Stimulated activated CD8-positive, alpha-beta memory T cell treated with anti-CD3 and anti-CD28 coated beads, Interleukin-2, amount 100 ng/mL, for 48 hours (primary cell): ENCODE measurements at places on chromosomes 13 and 19.

GRCh38 chr13:111548805-111549204, 228.4 kb downstream of the TEX29 start:
- DNase-seq, result no peak

- DNase-seq, result no peak
Observed at GRCh38 chr19:8142513-8142900, 6.9 kb downstream of the FBN3 start.

DNA sequence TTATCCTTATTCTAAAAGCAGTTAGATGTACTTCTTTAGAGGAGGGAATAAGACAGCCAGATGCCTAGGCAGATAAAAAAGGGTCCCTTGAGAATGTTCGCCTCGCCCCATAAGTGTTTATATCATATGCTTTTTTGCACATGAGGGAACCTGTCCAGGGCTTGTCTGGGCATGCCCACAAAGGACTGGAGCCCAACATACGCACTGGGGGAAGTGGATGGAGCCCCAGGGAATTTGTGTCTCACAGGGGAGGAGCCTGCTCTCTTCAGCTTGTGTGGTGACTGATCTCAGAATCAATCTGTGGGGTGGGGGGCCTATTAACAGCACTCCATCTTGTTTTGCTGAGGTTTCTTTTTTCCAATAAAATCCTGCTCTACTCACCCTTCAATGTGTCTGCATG, 22.6 kb downstream of the MED4 start:
- no peak for DNase-seq

GRCh38 chr19:1261798-1262622, 7.1 kb upstream of the CIRBP start:
- DNase-seq, result no peak

DNA sequence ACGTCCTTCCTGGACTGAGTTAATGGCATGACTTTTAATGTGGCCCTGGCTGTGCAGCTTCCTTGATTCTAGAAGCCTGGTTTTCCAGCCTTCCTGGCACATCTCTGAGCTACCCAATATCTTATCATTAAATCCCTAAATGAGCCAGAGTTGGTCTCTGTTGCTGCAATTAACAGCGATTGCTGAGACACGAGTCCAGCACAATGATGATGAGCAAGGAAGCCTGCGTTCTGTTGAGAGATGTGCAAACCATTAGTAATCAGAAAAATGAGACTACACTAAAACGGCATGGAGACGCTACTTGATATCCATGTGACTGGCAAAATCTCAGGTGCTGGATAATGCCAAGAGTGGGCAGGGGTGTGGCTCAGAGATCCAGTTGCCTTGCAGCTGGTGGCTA, 26.2 kb downstream of the GPR42 start:
- DNase-seq, result no peak

DNA sequence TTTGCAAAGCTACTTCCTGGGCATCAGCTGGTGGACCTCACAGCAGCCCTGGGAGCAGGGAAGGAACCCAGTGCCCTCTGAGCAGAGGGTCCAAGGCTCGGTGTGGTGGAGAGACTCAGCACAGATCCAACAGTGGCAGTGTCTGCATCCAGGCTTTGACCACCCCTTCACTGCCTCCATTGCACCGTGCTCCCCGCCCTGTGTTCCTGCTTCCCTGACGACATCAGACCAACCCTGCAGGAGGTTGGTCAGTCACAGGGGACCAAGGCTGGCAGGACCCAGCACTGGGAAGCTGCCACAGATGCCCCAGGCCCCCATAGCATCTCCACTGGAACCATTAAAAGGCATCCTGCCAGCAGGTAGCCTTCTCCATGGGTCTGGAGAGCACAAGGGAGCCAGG, 7.8 kb upstream of the VSTM2B start:
- no peak for DNase-seq

GRCh38 chr13:41905600-41906254, 55.2 kb downstream of the VWA8 start:
- no peak for DNase-seq

- no peak for DNase-seq
Observed at GRCh38 chr13:36366031-36366430, 19.8 kb upstream of the SPART start.

- DNase-seq, result no peak
Observed at GRCh38 chr13:30340331-30341250, 33.2 kb upstream of the KATNAL1 start.

- no peak for DNase-seq
Observed at GRCh38 chr19:2231621-2232221, 4.4 kb downstream of the PLEKHJ1 start.

DNA sequence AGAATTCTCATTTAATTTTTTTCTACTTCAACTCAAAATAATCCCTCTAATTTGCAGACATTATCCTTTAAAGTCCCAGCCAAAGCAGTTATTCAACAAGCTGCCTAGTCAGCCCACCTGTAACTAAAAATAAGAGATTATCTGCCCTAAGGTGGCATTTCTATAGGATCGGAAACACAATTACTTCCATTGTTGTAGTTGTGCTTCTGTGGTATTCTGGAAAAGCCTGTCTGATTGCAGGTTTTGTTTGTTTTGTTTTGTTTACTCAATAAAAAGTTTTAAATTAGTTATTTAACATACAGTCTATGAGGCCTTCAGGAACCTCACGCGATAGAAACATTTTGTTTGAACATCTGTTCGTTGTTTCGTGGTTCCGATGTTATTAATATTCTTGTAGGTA, 101.0 kb downstream of the ZIC5 start:
- DNase-seq, result no peak

DNA sequence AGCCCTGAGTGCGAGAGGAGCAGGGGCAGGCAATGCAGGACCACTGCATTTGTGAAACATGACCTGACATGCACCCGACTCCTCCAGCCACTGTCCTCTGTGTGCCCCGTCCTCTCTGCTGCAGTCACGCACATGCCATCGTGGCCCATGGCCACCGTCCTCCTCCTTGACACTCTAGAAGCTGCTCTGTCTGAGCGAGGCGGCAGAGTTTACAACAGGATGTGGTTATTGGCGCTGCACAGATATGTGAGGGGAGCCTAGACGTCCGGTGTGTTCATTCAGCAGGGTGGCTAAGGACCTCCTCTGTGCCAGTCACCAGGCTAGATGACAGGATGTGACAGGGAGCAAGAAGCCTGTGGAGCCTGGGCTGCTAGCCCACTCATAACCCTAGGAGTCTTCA, 277.8 kb downstream of the FOXO1 start:
- DNase-seq, result peak; percentile 53

DNA sequence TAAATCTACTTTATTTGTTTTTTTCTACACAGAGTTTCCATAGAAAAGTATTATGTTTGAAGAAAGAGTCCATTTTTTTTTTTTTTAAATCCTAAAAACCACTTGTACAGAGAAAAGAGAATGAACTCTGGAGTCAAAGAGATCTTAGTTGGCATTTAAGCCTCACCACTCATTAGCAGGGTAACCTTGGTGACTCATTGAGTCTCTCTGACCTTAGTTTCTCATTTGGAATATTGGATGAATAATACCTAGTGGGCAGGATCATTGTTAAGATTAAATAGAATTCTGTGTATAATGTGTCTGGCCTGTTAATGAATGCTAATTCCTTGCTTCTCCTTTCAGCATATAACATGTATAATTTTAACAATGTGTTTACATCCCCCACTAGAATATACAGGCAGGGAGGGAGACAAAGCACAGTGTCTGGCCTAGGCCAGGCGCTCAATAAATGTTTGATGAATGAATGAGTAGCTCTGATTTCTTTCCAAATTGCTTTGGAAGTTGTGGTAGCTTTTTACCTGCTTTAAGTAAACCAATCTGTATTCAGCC, 48.7 kb upstream of the MYCBP2 start:
- DNase-seq, result no peak

- DNase-seq, result no peak
Observed at GRCh38 chr19:29630655-29631054, 24.6 kb downstream of the POP4 start.

- no peak for DNase-seq
Observed at GRCh38 chr19:3644351-3645066, 17.9 kb upstream of the CACTIN start.

- no peak for DNase-seq
Observed at GRCh38 chr19:49773663-49774350, 7.0 kb downstream of the AP2A1 start.

- DNase-seq, result no peak
Observed at GRCh38 chr19:7905268-7905667, 1.6 kb downstream of the MAP2K7 start.

DNA sequence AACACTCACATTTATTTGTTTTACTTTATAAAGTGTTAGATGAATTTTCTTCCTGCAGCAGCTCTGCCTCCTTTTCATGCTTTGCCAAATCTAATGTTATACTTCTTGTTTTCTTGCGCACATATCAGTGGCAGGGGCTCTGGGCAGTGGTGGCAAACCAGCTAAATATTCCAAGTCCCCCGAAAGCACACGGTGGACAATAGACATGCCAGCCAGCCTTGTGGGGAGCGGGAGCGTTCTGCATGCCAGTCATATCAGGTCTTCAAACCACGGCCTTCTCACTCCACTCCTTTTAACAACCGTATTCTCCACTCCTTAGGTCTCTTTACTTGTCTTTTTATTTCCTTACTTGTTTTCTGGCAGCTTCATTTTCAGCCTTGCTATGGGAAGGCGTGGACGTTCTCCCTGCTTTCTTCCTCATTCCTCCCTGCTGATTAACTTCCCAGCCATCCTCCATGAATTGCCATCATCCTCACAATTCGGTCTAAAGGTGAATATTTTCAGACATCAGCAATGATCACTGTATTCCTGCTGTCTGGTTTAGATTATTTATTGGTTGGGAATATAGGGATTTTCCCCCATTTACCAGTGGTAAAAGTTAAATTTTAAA, 77.1 kb upstream of the WASF3 start:
- no peak for DNase-seq

GRCh38 chr13:36954542-36954941, 34.5 kb upstream of the SMAD9 start:
- DNase-seq, result no peak

DNA sequence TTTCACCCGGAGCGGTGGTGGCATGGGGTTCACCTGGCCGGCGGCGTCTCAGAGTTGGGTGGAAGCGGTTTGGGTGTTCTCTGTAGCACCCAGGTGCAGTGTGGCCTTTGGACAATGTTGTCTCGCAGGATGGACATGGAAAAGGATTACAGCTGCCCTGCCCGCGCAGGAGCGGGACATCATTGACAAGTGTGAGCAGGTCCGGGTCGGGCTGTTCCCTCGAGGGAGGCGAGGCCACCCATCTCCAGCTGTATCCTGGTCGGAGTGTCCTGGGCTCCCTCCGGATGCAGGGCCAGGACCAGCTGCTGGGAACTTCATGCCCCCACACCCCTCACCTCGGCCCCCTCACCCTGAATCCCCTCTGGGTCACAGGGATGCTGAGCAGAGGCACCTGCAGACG, 7.8 kb upstream of the ZNF14 start:
- DNase-seq, result no peak

- no peak for DNase-seq
Observed at GRCh38 chr13:80727321-80727975, 386.5 kb upstream of the SPRY2 start.

GRCh38 chr13:94703721-94704314, 8.5 kb downstream of the SOX21 start:
- no peak for DNase-seq

DNA sequence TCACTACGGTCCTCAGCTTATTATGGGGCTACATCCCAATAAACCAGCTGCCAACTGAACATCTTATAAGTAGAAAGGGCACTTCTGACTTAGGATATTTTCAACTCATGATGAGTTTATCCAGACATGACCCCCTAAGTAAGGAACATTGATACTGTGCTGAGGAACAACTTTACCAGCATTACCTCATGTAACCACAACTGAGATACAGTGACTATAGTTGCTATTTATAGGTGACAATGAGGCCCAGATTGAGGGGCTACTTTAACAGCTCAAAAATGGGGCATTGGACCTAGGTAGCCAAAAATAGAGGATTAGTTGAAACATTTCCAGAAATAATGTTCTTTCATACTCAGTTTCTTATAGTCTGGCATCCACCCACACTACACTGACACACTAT, 26.8 kb downstream of the SKA3 start:
- no peak for DNase-seq

- DNase-seq, result peak; percentile 41
Observed at GRCh38 chr19:47093841-47094240, 19.7 kb downstream of the ZC3H4 start.

- DNase-seq, result no peak
Observed at GRCh38 chr19:48560095-48560530, 8.1 kb downstream of the SULT2B1 start.

DNA sequence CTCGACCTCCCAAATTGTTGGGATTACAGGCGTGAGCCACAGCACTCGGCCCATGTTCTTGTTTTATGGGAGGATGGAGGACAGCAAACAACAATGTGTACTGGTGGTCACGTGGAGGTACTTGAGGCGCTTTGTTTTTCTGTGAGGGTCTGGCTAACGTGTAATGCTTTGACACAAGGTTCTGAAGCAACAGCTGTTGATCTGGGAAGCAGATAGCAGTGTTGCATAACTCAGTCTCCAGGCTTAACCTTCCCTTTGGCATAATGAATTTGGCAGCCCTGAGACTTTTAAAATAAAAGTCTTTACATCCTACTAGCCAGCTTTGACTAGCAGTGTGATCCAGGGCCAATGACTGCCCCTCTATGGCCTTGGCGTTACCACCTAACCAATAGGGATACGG, 6.9 kb upstream of the ZNF580 start:
- DNase-seq, result no peak
